Left renal pelvis (tissue), 4 donors: ENCODE measurements at places on chromosomes 5 and 9. TPM values are rescaled to one million over a fixed set of nuclear protein-coding genes. Genes with fewer than 3 reads are reported as not detected.

DNA sequence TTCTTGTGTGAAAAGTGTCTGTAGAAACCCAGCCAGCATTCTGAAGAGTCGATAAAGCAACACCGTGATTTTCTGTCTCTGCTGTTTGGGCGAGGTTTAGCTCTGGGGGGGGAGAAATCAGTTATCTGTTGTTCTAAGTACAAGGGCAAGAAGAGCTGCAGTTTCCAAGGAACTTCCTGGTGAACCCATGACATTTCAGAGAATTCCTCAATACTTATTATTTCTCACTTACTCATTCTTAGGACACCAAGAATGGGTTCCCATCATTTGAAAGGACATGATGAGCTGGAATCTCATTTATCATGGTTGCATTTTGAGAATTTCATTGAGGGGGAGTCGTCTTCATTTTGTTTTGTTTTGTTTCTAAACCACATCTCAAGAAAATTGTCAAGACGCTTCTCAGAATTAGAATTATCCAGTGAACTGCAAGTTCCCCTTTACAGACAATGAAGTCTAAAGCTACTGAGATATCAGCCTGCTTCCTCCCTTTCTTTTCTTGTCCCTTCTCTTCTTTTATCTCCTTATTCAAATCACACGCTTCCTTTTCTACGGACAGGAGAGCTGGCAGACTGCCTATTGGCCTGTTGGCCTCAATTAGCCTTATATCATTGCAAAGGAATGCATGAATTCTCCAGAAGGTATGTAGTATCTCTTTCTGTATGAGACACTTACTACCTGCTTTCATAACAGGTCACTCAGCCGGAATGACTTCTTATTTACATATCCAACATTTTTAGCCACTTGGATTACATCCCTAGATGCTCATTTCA, 53.7 kb downstream of the ZNF462 start:
- no peak for DNase-seq

- DNase-seq: no peak
Observed at GRCh38 chr9:86454701-86455615, 100.7 kb upstream of the TUT7 start.

DNA sequence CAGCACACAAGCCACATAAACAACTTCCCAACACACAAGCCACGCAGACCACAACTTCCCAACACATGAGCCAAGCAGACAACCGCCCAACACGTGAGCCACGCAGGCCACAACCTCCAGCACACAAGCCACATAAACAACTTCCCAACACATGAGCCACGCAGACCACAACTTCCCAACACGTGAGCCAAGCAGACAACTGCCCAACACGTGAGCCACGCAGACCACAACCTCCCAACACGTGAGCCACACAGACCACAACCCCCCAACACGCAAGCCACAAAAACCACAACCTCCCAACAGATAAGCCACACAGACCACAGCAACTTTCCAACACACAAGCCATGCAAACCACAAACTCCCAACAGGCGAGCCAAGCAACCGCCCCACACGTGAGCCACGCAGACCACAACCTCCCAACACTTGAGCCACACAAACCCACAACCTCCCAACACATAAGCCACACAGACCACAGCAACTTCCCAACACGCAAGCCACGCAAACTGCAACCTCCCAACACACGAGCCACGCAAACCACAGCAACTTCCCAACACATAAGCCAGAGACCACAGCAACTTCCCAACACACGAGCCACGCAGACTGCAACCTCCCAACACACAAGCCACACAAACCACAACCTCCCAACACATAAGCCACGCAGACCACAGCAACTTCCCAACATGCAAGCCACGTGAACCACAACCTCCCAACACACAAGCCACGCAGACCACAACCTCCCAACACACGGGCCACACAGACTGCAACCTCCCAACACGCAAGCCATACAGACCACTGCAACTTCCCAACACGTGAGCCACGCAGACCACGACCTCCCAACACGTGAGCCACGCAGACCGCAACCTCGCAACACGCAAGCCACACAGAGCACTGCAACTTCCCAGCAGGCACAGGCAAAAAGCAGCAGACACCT, 10.1 kb downstream of the BRD9 start:
- no peak for DNase-seq

GRCh38 chr5:65364907-65365306, 116.8 kb downstream of the ADAMTS6 start:
- DNase-seq: no peak

- DNase-seq: no peak
Observed at GRCh38 chr9:7782400-7783120, 17.0 kb downstream of the DMAC1 start.

DNA sequence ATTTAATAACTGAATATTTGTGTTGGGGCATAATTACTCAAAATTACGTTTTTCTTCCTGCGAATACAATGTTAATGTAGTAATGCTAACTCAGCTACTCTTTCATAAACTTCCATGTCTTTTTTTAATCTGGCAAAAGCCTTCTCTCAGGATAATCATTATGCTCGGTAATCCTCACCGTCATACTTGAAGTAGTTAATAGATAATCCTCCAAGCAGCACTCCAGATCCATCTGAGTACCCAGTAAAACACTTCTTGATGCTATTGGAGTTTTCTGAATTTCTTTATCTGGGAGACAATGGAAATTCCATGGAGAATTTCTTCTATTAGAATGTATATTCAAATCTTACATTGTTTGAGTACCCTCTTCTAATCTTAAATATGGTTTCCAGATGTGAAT, 34.3 kb downstream of the PARP8 start:
- no peak for DNase-seq

DNA sequence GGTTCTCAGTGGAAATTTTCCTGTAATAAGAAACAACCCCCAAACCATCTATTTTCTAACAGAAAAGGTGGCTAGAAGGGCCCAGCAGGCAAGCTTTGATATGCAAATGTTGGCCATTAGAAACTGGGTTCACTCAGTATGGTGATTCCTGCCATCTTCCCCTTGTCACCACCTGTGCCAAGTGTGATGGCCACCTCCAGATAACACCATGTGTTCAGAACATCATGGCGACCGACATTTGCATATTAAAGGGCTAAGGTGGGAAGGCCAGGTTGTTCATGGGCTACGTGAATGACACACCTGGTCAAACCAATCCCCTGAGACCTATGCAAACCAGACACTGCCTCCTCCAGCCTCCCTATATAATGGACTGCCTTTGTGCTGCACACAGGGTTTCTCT, 20.4 kb downstream of the FOXE1 start:
- DNase-seq: no peak

- peak; percentile 6 for DNase-seq
Observed at GRCh38 chr5:133754575-133755169, 142.3 kb upstream of the FSTL4 start.

DNA sequence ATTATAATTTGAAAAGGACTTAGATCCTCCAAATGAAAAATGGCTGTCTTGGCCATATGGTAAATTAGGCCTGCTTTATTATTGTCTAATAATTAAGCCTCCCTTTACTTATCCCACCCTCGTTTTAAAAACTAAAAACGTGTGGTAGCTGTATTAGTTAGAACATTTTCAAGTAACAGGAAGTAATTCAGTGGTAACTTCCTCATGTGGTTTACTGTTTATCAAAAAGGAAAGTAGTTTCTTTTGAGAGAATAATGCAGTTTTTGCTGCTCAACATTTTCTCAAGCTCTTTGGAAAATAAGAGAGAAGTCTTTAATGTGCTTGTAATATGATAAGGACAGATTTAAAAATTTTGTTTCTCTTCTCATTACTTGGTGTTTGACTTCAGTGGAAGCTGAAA, 26.0 kb downstream of the ZCCHC7 start:
- no peak for DNase-seq

DNA sequence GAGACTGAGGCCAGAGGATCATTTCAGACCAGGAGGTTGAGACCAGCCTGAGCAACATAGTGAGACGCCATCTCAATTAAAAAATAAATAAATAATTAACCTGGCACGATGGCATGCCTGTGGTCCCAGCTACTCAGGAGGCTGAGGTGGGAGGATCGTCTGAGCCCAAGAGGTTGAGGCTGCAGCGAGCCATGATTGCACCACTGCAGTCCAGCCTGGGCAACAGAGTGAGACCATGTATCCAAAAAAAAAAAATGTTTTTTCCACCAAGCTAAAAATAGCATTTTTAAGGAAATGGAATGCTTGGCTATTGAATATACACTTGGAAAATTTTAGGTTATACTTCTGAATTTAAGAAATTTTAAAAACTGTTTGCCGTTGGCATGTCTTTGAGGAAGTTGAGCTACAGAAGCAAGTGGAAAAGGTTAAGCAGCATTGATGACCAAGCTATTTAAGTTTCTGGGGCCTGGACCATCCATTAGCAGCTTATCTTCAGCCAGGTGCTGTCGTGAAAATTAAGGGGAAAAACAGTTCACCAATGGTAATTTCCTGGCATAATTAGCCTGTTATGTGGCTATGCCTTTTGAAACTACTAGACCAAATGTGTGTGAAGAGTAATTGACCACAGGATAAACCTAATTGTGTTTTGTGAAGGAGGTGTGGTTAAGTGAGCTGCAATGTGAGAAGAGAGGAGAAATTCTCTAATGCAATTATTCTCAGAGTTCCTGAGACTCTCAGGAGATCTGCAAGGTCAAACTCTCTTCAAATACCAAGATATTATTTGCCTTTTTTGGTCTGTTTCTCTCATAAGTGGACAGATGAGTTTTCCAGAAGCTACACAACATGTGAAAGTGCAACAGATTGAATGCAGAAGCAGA, 21.0 kb downstream of the F2R start:
- no peak for DNase-seq

GRCh38 chr9:21155501-21155900, 11.0 kb downstream of the IFNA21 start:
- DNase-seq: no peak

DNA sequence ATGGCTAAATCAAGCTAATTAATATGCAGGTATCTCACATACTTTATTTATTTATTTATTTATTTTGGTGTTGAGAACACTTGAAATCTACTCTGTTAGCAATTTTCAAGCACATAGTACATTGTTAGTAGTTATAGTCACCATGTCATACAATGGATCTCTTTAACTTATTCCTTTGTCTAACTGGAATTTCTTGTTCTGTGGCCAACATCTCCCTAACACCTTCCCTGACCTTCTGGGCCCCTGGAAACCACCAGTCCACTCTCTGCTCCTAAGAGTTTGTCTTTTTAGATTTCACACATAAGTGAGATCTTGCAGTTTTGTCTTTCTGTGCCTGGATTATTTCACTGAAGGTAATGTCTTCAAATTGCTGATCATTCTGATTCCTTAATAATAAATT, 229.1 kb downstream of the SEMA5A start:
- DNase-seq: no peak

Gene FST
- 28.5 TPM for polyA plus RNA-seq

- no peak for DNase-seq
Observed at GRCh38 chr9:82022121-82022520, 33.5 kb downstream of the SPATA31D1 start.

- DNase-seq: no peak
Observed at GRCh38 chr5:13003457-13003856, 941.0 kb downstream of the DNAH5 start.

DNA sequence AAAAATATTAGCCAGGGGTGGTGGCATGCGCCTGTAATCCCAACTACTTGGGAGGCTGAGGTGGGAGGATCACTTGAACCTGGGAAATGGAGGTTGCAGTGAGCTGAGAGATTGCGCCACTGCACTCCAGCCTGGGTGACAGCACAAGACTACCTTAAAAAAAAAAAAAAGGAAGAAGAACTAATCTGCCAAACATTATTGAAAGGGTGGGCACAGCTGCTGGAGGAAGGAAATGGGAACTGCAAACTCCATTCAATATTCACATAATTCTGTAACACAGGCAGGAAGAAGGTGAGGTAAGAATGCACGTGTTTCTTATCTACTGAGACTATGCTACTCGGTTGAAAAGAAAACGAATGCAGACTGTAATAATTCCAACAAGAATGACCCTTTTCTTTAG, 121.1 kb upstream of the GNA14 start:
- DNase-seq: no peak

DNA sequence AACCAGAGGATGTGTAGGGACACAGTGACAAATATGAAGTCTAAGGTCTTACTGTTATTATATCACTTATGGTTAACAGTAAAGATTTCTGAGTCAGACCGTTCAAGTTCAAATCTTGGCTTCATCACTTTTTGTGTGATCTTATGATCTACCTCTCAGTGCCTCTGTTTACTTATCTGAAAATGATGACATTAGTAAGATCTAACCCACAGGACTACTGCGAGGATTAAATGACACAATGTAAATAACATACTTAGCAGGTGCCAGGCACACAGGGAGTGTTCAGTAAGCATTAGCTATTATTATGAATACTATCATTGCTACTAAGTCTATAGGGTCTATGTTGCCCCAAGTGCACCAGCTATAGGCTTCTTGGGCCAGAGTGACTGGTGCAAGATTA, 2.0 kb downstream of the IRF1 start:
- DNase-seq: no peak

- no peak for DNase-seq
Observed at GRCh38 chr5:89849830-89850512, 559.6 kb downstream of the CETN3 start.

Gene TUSC1
- polyA plus RNA-seq: 14.3 TPM
